A673 (cell line): ENCODE measurements at places on chromosomes 1 and 21. TPM values are rescaled to one million over a fixed set of nuclear protein-coding genes. Genes with fewer than 3 reads are reported as not detected.

Gene USH2A
- not detected in 2 replicates for total RNA-seq

Gene FCMR
- not detected in 2 replicates for total RNA-seq

Gene SMCP
- total RNA-seq, result not detected in 2 replicates

Gene NUP210L
- total RNA-seq, result 0.04 and 0.09 TPM in 2 replicates

DNA sequence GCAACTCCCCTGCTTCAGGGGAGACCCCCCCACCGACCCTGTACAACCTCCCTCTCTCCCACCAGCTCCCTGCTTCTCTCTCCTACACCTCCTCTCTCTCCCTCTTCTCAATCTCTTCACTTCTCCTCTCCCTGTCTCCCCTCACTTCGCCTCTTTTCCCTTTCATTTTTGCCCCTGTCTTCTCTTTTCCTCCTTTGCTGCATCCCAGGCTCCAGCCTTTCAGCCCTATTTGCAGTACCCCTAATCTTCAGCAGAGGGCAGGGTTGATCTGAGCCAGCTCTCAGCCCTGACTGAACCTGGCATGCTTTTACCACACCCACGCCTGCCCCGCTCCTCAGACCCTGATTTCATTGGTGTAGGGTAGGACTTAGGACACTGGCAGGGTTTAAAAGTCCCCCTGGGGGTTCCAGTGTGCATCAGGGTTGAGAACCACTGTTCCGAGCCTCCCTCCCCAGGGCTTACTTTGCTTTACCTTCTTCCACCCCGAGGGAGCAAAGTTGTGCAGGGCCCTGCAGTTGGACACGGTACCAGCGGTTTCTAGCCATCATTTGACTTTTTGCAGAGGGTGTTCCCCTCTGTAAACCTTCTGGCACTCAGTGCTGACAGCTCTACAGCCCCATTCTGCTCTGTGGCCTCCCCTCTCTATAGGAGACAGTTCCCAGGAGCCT is 67.3 kb upstream of the CNTN2 start:
- H3K4me1 ChIP-seq, result no peaks in the 10 kb centered on the region
- no peak overlapping the region for H3K4me3 ChIP-seq
- H3K27ac ChIP-seq, result no peak overlapping the region
- peaks cover 6% of the 10 kb centered on the region for H3K27me3 ChIP-seq
- no peaks in the 10 kb centered on the region for H3K36me3 ChIP-seq

DNA sequence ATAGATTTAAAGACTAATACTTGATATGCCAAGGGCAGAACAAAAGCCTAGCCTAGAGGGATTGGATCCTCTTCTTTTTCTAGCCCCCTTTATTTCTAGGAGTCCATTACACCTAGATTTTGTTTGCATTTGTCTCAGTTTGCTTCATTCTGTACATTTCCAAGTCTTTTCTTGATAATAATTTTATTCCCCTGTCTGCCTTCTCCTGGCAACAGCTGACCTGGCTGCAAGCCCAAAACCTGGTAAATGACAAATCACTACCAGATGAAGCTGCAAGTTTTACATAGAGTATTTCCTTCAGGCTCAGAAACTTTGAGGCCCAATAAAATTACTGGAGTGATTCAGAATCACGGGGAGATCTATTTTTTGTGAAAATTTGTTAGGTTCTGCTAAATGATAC is 36.5 kb upstream of the LHX8 start:
- H3K27ac ChIP-seq, result no peak overlapping the region
- no peaks in the 10 kb centered on the region for H3K36me3 ChIP-seq
- no peaks in the 10 kb centered on the region for H3K4me1 ChIP-seq
- H3K27me3 ChIP-seq, result peaks cover 10% of the 10 kb centered on the region

DNA sequence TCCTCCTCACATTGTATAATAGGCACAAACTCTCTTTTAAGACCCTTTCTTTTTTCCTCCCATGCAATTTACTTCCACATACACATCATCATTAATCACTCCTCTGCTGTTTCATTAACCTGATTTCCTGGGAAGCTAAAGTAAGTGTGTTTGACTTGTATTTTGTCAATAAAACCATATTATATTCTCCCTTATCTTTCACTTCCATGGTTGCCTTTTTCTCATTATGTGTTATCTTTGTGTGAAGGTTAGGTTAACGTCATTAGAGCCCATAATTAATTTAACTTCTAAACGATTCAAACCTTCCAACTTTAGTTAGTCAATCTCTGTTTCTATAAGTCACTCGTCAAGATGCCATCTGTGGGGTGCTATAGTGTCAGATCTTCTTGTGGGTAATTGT is 313.0 kb downstream of the PAPPA2 start:
- no peak overlapping the region for H3K4me3 ChIP-seq
- H3K4me1 ChIP-seq, result no peaks in the 10 kb centered on the region
- peaks cover 19% of the 10 kb centered on the region for H3K27me3 ChIP-seq
- no peak overlapping the region for H3K27ac ChIP-seq
- H3K36me3 ChIP-seq, result no peaks in the 10 kb centered on the region
- no peak for DNase-seq

- H3K36me3 ChIP-seq, result peaks cover 29% of the 10 kb centered on the region
- H3K27me3 ChIP-seq, result no peaks in the 10 kb centered on the region
- no peak overlapping the region for H3K27ac ChIP-seq
- peaks cover 7% of the 10 kb centered on the region for H3K4me1 ChIP-seq
These were observed 3.5 kb upstream of the C1orf52 start for GRCh38 chr1:85262985-85263384.

- no peaks in the 10 kb centered on the region for H3K27me3 ChIP-seq
- no peak for DNase-seq
These were observed 14.8 kb downstream of the AVPR1B start for GRCh38 chr1:206102292-206102936.

DNA sequence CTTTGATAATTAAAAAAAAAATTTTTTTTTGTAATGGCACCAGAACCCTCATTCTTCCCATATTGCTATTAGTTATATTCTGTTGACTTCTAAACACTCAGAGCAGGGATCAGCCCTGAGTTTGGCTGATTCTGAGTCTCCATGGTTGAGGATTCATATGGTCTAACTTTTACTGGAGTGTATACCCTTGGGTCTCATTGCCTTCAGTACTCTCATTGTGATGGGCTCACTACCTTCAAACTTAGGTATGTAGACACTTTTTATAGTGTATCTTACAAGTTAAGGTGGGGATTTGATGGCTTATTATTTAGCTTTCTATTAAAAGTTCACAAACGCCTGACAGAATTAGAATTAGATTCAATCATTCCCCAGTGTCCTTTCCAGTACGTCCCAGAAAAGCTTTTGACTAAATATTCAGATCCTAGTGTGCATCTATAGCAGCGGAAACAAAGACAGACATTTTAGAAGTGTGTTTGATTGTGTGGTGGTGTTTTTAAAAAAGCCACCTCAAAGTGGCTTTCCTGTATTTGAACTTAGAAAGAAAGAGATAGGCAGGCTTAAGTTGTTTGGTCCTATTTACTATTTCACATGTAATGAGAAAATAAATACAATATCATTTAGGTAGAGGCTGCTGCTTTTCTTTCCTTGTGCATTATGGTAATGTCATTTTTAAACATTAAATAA is 1.4 kb downstream of the MACF1 start:
- no peaks in the 10 kb centered on the region for H3K27me3 ChIP-seq
- no peaks in the 10 kb centered on the region for H3K36me3 ChIP-seq
- peak overlapping the region; percentile 14 for H3K27ac ChIP-seq
- H3K4me1 ChIP-seq, result peaks cover 21% of the 10 kb centered on the region
- DNase-seq, result no peak
- no peak overlapping the region for H3K4me3 ChIP-seq

DNA sequence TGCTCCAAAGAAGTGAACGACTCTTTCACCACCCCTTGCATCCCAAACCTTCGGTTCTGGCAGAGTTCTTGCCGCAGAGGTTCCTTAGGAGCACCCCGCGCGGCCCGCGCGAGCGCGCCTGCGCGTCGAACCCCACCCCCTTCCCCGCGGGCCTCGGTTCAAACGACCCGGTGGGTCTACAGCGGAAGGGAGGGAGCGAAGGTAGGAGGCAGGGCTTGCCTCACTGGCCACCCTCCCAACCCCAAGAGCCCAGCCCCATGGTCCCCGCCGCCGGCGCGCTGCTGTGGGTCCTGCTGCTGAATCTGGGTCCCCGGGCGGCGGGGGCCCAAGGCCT is at the start of gene C1orf56:
C1orf56 (plus strand) TSS at position 161 of the 334 bp plus-strand sequence; CDS start at position 258, 97 bp downstream.
- peak within 1 kb of the TSS; percentile 64 for H3K27ac ChIP-seq
- H3K4me3 ChIP-seq, result peak within 1 kb of the TSS; percentile 70
- H3K36me3 ChIP-seq, result peaks cover 7% of the 10 kb centered on the region
- H3K27me3 ChIP-seq, result no peaks in the 10 kb centered on the region

DNA sequence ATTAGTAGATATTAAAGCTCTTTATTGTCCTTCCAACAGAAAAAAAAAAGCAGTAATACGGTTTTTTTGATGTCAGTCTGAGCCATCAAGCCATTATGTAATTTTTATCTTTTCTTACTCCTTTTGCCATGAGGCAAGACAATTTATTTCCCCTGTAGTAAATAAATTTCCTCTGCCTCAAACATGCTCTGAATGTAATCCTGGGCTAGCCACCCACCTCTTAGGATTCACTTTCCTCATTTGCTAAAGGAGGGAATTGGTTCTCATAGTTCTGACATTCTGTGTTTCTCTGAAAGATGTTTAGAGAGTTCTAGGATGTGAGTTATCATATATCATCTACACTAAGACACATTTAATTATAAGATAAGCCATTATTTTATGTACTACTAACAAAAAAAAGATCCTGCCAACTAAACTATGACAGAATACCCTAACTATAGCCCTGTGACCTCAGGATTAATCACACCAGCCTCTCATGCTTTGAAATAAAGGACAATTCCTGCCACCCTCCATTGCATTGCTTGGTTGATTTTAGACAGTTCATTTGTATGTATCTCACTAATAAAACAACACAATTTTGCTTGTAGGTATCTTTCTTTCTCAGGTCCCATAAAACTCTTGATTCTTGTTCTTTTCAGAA is 34.0 kb upstream of the RAP1A start:
- H3K4me3 ChIP-seq, result no peak overlapping the region
- no peak for DNase-seq
- H3K4me1 ChIP-seq, result no peaks in the 10 kb centered on the region

GRCh38 chr1:116203920-116204319 is 92.7 kb downstream of the MAB21L3 start:
- no peak overlapping the region for H3K27ac ChIP-seq
- H3K27me3 ChIP-seq, result no peaks in the 10 kb centered on the region
- DNase-seq, result no peak
- H3K4me1 ChIP-seq, result peaks cover 5% of the 10 kb centered on the region

GRCh38 chr1:200112290-200112689 is 84.8 kb downstream of the NR5A2 start:
- no peaks in the 10 kb centered on the region for H3K4me1 ChIP-seq
- H3K27me3 ChIP-seq, result no peaks in the 10 kb centered on the region
- H3K4me3 ChIP-seq, result no peak overlapping the region
- no peak overlapping the region for H3K27ac ChIP-seq
- H3K36me3 ChIP-seq, result no peaks in the 10 kb centered on the region
- DNase-seq, result no peak

GRCh38 chr21:29349702-29350101 is 51.0 kb downstream of the BACH1 start:
- peaks cover 10% of the 10 kb centered on the region for H3K36me3 ChIP-seq
- no peak overlapping the region for H3K4me3 ChIP-seq
- no peaks in the 10 kb centered on the region for H3K27me3 ChIP-seq
- H3K4me1 ChIP-seq, result peaks cover 26% of the 10 kb centered on the region
- no peak overlapping the region for H3K27ac ChIP-seq

GRCh38 chr1:246503341-246503740 is 3.7 kb downstream of the SMYD3 start:
- no peak overlapping the region for H3K27ac ChIP-seq
- no peaks in the 10 kb centered on the region for H3K4me1 ChIP-seq
- no peaks in the 10 kb centered on the region for H3K27me3 ChIP-seq
- H3K36me3 ChIP-seq, result no peaks in the 10 kb centered on the region
- no peak for DNase-seq

DNA sequence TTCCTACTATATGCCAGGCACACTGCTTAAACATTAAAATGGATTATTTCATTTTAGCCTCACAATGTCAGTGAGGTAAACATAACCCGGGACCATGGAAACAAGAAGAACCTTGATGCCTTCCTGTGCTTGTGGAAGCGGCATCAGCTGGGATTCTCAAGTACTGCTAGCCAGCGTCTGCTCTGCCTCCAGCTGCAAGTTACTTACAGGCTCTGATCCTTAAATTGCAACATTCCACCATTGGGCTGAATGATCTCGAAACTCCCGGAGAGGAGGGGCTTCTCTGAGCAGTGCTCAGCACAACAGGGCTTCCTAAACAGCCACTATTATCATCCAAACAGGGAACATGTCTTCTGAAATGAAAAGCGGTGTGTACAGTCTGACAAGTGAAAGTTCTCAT is 6.7 kb upstream of the MAN1C1 start:
- peak; percentile 24 for DNase-seq
- no peak overlapping the region for H3K4me3 ChIP-seq
- H3K4me1 ChIP-seq, result no peaks in the 10 kb centered on the region

GRCh38 chr1:17633654-17634053 is 94.2 kb downstream of the ARHGEF10L start:
- H3K36me3 ChIP-seq, result no peaks in the 10 kb centered on the region
- H3K27ac ChIP-seq, result no peak overlapping the region
- no peak overlapping the region for H3K4me3 ChIP-seq

DNA sequence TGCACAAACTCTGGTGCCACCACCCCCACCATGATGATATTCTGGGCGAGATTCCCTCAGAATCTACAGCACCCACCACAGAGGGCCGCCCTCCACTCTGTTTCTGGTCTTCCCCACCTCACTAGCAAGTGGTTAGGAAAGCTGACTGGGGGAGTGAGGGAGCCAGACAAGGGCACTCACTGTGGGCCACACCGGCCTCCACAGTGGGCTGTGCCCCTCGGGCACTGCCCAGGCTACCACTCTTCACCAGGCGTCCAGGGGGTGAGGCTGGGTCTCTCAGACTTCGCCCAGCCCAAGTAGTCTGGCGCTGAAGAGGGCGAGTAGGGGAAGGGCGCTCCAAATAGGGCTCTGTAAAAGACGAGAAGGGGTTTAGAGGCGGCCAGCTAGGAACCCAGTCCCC is 11.2 kb upstream of the GATAD2B start:
- no peaks in the 10 kb centered on the region for H3K27me3 ChIP-seq
- peaks cover 19% of the 10 kb centered on the region for H3K36me3 ChIP-seq
- DNase-seq, result no peak
- peaks cover 4% of the 10 kb centered on the region for H3K4me1 ChIP-seq

DNA sequence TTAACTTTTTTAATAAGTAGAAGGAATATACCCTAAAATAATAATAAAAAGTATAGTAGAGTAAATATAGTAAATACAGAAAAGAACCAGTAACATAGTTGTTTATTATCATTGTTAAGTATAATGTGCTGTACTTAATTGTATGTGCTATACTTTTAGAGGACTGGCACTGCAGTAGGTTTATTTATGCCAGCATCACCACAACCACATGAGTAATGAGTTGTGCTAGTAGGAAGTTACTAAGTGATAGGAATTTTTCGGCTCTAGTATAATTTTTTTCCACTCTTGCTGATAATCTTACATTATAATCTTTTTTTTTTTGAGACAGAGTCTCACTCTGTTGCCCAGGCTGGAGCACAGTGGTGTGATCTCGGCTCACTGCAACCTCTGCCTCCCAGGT is 71.6 kb downstream of the IVNS1ABP start:
- no peak for DNase-seq
- H3K36me3 ChIP-seq, result no peaks in the 10 kb centered on the region
- H3K27me3 ChIP-seq, result no peaks in the 10 kb centered on the region
- H3K27ac ChIP-seq, result no peak overlapping the region
- no peaks in the 10 kb centered on the region for H3K4me1 ChIP-seq

- H3K27me3 ChIP-seq, result no peaks in the 10 kb centered on the region
- H3K27ac ChIP-seq, result no peak overlapping the region
- no peak for DNase-seq
These were observed 37.6 kb downstream of the MTARC1 start for GRCh38 chr1:220824031-220824989.
